ENCODE measurements at places on chromosomes 2 and 18.

DNA sequence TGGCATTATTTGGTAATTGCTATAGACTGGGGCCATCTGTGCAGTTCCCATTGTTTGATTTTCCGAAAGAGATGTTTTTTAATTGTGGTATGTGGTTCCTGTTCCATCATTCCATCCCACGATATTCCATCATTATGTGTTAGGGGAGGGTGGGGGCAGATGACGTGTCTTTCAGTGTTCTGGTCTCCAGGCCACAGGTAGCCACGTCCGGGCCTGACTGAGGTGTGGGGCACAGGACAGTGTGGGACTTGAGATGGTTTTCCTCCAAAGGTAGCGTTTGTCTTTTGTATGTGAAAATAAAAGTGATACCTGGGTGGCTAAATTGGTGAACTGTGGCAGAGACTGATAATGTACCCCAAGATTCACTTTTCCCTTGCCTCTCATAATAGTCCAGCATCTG is 192.2 kb upstream of the HAAO start:
- DNase-seq, result no peak

DNA sequence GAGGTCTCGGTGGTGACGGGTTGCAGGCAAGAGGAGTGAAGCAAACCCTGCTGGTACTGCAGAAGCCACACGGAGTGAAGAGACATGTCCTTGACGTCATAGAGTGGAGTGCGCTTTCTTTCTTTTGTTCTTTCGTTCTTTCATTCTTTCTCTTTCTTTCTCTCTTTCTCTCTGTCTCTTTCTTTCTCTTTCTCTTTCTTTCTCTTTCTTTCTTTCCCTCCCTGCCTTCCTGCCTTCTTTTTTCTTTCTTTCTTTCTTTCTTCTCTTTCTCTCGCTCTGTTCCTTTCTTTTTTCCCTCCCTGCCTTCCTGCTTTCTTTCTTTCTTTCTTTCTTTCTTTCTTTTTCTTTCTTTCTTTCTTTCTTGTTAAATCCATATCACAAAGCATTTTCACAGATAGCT is 39.2 kb downstream of the LRRFIP1 start:
- no peak for DNase-seq

- DNase-seq, result no peak
These were observed 83.9 kb upstream of the RNU4ATAC start for GRCh38 chr2:121446647-121447241.

GRCh38 chr2:100919316-100919715 is 82.8 kb upstream of the RPL31 start:
- DNase-seq, result no peak

- peak; percentile 77 for DNase-seq
These were observed 1.1 kb downstream of the FECH start for GRCh38 chr18:57585421-57585820.

DNA sequence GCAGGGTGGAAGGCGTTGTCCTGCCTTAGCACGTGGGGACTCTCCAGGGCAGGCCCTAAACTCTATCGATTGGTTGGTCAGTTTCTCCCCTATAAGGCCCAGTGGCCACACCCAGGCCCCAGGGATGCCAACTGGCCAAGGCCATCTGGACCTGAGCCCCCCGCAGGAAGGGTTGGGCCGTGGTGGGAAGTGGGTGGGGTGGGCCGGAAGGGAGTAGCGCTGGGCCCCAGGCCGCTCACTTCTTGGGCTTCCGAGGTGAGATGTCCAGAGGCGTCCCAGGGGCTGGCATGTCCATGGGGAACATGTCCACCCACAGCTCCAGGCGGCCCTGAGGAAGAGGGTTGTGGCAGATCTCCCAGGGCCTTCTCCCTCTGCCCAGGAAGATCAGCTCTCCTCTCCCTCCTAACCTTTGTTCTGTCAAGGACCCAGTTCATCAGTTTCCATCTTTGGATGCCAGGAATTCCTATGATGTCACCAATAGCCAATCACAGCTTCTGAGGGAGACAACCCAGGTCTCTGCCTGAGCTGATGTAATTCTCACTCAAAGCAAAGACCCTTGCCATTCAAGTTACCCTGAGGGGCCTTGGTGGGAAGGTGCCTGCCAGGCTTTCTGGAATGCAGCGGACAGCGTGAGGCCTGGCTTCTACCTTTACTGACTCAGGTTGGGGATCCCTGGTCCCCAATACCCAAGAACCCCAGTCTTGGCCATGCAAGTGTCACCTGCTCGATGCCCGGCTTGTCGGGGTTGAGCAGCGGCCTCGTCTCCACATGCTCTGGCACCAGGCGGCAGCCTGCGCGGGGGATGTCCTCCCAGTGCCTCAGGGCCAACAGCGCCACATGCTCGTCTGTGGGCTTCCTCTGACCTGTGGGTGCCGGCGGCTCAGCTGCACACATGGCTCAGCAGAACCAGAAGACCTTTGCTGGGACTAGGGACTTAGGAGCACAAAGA is 14.4 kb downstream of the OTOF start:
- DNase-seq, result no peak

DNA sequence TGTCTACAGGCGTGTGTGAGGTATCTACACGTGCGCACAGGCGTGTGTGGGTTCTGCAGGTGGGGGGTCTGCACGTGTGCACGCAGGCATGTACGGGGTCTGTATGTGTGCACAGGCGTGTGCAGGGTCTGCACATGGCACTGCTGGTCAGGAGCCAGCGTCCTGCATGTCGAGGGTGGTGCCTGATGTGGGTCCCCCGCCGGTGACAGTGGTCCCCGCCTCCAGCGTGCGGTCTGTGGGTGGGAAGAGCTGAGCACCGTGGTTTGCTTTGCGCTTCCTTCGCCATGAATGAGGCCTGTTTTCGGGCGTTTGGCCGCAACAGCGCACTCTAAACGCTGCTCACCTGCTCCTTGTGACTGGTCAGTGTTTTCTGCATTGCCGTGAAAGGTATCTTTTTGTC is 57.2 kb downstream of the CTDP1 start:
- no peak for DNase-seq

DNA sequence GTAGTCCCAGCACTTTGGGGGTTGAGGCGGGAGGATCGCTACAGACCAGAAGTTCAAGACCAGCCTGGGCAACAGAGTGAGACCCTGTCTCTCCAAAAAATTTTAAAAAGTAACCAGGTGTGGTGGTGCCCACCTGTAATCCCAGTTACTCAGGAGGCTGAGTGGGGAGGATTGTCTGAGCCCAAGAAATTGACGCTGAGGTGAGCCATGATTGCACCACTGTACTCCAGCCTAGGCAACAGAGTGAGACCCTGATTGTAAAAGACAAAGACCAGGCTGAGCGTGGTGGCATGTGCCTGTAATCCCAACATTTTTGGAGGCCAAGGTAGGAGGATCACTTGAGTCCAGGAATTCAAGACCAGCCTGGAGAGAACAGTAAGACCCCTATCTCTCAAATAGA is 7.8 kb downstream of the ST6GAL2 start:
- DNase-seq, result no peak

DNA sequence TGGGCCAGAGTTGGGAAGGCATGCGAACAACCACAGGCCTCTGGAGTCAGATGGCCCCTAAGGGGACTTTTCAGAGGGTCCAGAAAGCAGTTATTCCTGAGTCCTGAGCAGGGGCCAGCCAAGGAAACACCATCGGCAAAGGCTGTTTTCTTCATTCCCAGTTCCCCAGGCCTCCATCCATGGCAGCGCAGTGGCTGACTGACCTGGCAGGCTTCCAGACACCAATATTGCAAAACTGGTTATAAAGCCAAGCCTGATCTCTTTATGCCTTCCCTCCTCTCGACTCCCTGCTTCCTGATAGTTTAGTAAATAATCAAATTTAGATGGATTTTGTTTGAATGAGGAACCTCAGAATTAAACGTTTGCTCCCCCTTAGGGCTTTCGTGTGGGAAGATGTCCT is 133.4 kb upstream of the ITGA6 start:
- DNase-seq, result no peak

- no peak for DNase-seq
These were observed 18.5 kb downstream of the AKAIN1 start for GRCh38 chr18:5178519-5178918.

- DNase-seq, result no peak
These were observed 8.1 kb upstream of the BMP10 start for GRCh38 chr2:68879296-68879695.

DNA sequence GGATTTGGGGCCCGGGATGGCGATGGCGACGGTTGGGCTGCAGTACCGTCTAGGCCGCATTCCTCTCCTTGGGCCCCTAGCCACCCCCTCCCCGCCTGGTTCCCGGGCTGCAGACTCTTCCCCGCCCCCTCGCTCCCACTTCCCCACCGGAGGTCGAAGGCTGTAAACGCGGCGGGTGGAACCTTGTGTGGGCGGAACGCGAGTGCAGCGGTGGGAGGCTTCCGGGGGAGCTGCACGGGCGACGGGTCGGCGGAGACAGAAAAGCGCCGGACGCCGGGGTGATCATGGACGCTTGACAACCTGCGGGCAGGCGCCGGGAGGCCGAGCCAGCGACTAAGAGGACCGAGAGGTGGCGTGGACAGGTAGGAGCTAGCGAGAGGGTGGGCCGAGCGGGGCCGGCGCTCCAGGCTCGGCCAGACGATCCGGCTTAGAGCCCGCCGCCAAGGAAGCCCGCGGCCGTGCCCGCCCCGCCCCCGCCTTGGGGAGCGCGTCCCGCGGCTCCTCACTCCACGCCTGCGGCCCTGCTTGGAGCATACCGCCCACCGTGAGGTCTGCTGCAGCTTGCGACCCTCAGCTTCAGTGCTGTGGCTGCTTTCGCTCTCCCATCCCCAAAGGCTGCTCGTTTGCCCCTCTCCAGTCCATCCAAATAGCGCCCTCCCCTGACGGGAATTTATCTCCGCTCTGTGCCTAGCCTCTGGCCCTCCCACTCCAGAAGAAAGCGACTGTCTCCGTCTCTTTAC is at the start of gene COPS7B:
TSS of gene COPS7B (plus strand) at position 269 of the 740 bp plus-strand sequence. CDS start 2,126 bp downstream, outside the sequence.
- peak; percentile 79 for DNase-seq

DNA sequence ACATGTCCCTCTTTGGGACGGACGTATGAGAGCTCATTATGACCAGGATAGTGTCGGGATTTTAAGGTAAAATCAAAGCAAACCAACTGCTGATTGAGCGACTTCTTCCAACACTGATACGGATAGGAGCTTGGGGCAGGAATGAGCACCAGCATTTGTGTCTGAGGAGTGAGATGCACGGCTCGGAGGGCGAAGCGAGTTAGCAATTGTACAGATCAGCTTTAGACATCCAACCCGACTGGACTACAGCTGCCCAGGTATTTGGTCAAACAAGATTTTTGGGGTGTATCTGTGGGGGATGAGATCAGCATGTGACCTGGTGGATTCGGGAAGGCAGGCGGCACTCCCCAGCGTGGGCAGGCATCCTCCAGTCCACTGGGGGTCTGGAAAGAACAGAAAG is 76.1 kb downstream of the NDUFA10 start:
- DNase-seq, result no peak

GRCh38 chr2:73821669-73822068 is 7.1 kb upstream of the STAMBP start:
- DNase-seq, result no peak

- DNase-seq, result no peak
These were observed 447.0 kb upstream of the ID2 start for GRCh38 chr2:8234757-8235374.

DNA sequence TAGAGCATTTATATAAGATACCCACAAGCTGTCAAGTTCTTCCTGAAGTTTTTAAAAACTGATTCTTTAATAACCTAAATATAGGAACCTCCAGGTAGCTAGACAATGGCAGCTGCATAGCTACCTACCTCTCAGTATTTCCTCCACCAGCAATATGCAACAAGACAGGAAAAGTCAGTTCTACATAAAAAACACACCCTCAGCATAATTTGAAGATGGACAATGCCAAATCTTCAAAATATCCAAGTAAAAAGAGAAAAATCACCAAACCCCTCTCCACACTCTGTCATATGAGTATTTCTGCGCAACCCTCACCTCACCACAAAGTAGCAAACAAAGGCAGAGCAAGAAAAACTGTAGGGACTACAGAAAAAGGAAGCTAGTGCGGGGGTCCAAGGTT is 51.4 kb downstream of the GTF3C3 start:
- no peak for DNase-seq

GRCh38 chr2:98463551-98463971 is 18.9 kb downstream of the INPP4A start:
- DNase-seq, result no peak

DNA sequence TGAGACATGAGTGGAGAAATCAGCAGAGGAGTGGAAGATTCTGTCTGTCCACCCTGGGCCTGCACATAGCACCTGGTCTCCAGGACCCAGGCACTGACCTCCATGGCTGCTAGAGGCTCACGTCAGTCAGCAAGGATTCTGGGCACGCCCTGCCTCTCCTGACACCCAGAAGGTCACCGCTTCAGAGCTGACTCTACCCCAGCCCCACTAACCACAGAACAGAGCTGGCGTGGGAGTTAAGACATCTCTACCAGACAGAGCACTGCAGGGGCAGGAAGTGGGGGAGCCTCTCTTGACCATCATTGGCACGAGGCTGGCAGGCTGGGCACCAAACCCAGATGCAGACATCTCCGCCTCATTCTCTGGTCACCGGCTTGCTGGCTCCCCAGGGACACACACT is 3.0 kb downstream of the ADCY3 start:
- no peak for DNase-seq

DNA sequence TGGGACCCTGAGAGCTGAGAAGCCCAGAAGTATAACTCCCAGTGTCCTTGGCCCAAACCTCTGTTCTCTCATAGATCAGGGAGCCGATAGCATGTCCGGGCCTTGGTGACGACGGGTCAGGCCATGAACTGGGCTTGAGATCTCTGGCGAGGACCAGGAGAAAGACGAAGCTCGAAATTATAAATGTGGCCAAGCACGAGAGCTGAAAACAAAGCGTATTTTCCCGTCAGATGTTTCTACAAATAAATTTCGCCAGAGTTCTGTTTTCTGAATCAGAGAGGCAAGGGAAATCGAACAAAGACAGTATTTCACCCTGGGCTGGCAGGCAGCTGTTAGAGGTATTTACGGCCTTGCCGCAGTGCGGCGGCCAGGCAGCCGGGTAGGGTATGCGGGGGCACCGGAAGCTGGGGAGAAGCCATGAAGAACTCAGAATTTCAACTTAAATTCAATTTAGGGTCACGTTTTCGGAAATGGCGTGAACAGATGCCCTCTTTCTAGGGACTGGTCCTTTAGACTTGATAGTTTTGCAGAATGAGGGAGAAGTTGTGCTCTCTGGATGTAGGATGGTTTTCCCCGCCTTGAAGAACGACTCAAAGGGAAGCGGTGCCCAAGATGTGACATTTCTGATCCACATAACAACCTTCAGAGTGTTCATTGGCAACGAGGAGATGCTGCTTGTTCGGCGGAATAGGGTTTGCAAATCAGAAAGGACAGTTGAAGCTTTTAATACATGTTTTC is 9.6 kb downstream of the HOXD8 start:
- DNase-seq, result no peak

GRCh38 chr2:136347981-136348380 is 230.0 kb upstream of the CXCR4 start:
- DNase-seq, result no peak

GRCh38 chr2:230879891-230880290 is 15.1 kb downstream of the ITM2C start:
- no peak for DNase-seq

GRCh38 chr2:39260087-39260486 is 16.3 kb upstream of the CDKL4 start:
- no peak for DNase-seq

GRCh38 chr2:36343606-36344005 is 12.0 kb upstream of the CRIM1 start:
- DNase-seq, result no peak

Data from hematopoietic multipotent progenitor cell treated with erythropoietin and hydrocortisone succinate and interleukin-3 and kit ligand, for 17 days (in vitro differentiated cells).